T-helper 17 cell (primary cell): ENCODE measurements at places on chromosomes 1 and 21.

DNA sequence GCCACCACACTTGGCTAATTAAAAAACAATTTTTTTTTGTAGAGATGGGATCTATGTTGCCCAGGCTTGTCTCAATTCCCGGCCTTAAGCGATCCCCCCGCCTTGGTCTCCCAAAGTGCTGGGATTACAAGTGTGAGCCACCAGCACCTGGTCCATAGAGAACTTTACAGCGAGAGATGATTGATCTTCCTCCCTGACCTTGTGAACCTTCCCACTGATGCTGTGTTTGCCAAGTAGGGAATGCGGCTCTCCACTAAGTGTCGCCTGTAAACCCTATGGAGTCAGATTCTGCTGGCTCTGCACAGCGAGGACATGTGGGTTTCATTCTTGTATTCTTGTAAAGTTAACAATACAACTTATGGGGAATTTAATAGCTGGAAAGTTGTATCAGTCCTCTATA lies 81.3 kb upstream of the LYST start:
- no peaks in the 10 kb centered on the region for H3K36me3 ChIP-seq
- H3K27ac ChIP-seq: no peak overlapping the region
- peaks cover 5% of the 10 kb centered on the region for H3K4me1 ChIP-seq
- H3K4me3 ChIP-seq: no peak overlapping the region

- no peak overlapping the region for H3K27ac ChIP-seq
- no peak overlapping the region for H3K4me3 ChIP-seq
- peaks cover 3% of the 10 kb centered on the region for H3K36me3 ChIP-seq
- peaks cover 4% of the 10 kb centered on the region for H3K27me3 ChIP-seq
Observed at GRCh38 chr21:35273333-35273732, 224.2 kb upstream of the RUNX1 start.

- no peak overlapping the region for H3K27ac ChIP-seq
- H3K4me1 ChIP-seq: peaks cover 20% of the 10 kb centered on the region
- H3K4me3 ChIP-seq: no peak overlapping the region
- no peaks in the 10 kb centered on the region for H3K36me3 ChIP-seq
Observed at GRCh38 chr1:212678456-212679410, 20.9 kb downstream of the BATF3 start.

- H3K36me3 ChIP-seq: peaks cover 14% of the 10 kb centered on the region
- no peaks in the 10 kb centered on the region for H3K27me3 ChIP-seq
- no peak for DNase-seq
- H3K27ac ChIP-seq: peak overlapping the region; percentile 74
- H3K4me1 ChIP-seq: peaks cover 62% of the 10 kb centered on the region
- no peak overlapping the region for H3K4me3 ChIP-seq
Observed at GRCh38 chr1:246579818-246580217, 13.6 kb downstream of the CNST start.

DNA sequence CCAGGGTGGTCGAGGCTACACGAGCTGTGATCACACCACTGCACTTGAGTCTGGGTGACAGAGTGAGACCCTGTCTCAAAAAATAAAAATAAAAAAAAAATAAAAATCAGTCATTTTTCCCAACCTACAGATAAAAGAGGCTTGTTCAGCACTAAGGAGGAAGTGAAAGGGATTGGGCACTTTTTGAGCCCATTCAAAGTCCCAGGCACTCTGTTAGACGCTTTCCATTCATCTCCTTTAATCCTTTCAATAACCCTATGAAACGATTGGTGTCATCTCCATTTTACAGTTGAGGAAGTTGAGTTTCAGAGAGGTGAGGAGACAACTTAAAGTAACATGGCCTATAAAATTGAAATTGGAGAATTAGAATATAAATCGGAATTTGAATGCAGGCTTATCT lies 10.4 kb upstream of the AGO4 start:
- no peak overlapping the region for H3K4me3 ChIP-seq
- peaks cover 3% of the 10 kb centered on the region for H3K36me3 ChIP-seq
- no peak for DNase-seq
- no peaks in the 10 kb centered on the region for H3K4me1 ChIP-seq

- H3K27me3 ChIP-seq: no peaks in the 10 kb centered on the region
- H3K36me3 ChIP-seq: no peaks in the 10 kb centered on the region
- H3K4me3 ChIP-seq: no peak overlapping the region
- peaks cover 17% of the 10 kb centered on the region for H3K4me1 ChIP-seq
Observed at GRCh38 chr1:153881751-153882150, 41.0 kb downstream of the GATAD2B start.

GRCh38 chr1:24413350-24414163 lies at the start of gene STPG1:
Gene STPG1, minus strand, starts transcription at chr1:24413782. Its CDS starts 12,394 bp downstream, at chr1:24401388.
- H3K4me1 ChIP-seq: peaks cover 40% of the 10 kb centered on the region
- peak within 1 kb of the TSS; percentile 99 for H3K4me3 ChIP-seq
- peak; percentile 44 for DNase-seq

DNA sequence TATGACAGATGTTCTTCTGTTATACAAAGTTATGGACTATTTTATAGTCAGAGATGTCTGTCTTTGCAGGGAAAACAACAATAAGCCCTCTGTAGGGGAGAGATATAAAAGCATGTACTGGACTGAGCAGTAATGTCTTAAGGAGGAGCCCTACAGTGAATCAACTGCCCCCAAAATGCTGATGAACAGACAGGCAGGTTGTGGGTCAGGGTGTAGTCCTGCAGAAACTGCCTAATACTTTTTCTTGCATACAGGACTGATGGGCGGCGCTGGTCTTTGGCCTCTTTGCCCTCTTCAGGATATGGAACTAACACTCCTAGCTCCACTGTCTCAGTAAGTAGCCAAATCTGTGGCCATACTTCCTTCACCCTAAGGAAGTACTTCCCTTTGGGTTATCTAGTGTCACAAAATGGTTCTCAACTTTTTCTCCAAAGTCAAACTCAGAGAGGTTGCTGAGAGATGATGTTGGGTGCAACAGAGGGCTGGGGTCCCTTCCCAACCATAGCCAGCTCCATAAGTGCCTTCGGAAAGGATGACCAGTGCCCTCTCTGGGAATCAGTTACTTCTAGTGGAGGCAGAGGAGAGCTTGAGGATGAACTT lies 129.8 kb downstream of the PIK3R3 start:
- H3K4me3 ChIP-seq: no peak overlapping the region
- peaks cover 2% of the 10 kb centered on the region for H3K4me1 ChIP-seq
- H3K27me3 ChIP-seq: no peaks in the 10 kb centered on the region

DNA sequence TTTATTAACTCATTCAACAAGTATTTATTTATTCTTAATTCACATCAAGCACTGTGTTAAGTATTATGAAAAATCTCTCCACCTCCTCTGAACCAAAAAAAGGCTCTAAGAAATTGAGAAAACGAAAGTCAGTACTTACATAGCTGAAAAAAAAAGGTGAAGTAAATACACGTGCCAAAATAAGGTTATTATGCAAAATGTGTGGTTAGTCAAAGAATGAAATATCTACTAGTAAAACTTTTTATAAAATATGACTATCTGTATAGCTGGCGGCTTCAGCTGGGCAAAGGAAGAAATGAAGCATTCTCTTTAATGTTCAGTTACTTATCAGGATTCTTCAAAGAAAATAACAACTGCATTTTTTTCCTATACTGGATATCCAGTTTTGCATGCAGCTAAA lies 35.5 kb upstream of the ASPM start:
- H3K27ac ChIP-seq: no peak overlapping the region
- no peak for DNase-seq
- H3K27me3 ChIP-seq: no peaks in the 10 kb centered on the region
- H3K4me3 ChIP-seq: no peak overlapping the region
- H3K4me1 ChIP-seq: peaks cover 10% of the 10 kb centered on the region

- H3K4me1 ChIP-seq: peaks cover 8% of the 10 kb centered on the region
- no peak overlapping the region for H3K4me3 ChIP-seq
- DNase-seq: no peak
- H3K36me3 ChIP-seq: peaks cover 9% of the 10 kb centered on the region
Observed at GRCh38 chr1:235960809-235961208, 94.1 kb upstream of the LYST start.

DNA sequence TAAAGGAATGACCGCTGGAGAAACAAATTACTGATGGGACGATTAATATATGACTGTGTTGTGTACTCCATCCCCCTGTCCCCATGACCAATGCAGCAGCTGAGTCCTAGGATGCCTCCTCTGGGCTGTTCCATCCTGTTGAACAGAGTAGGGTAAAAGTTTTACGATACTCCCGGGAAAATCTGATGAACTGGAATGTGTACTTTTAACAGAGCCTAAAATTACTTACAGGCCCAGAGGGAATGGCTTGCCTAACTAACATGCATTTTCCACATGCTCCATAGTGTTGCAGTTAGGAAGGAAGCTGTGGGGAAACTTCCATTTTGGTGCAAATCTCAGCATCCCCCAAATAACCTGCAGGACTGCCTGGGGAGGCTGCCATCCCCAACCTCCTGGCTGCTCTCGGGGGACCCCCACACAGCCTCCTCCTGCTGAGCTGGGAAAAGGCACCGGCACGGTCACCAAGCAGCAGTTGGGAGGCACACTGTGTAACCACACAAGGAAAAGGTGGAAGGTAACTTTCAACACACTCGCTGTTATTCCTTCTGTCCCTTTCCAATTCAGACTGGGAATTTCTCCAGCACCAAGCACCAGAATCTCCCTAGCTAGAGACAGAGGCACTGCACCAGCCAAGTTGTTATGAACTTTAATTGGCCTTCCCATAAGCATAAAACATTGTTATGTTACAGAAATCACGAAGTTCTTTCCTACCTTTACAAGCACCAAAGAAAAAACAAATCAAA lies 97.2 kb downstream of the BCAR3 start:
- no peaks in the 10 kb centered on the region for H3K36me3 ChIP-seq
- H3K4me3 ChIP-seq: no peak overlapping the region
- peaks cover 7% of the 10 kb centered on the region for H3K4me1 ChIP-seq
- no peak for DNase-seq

DNA sequence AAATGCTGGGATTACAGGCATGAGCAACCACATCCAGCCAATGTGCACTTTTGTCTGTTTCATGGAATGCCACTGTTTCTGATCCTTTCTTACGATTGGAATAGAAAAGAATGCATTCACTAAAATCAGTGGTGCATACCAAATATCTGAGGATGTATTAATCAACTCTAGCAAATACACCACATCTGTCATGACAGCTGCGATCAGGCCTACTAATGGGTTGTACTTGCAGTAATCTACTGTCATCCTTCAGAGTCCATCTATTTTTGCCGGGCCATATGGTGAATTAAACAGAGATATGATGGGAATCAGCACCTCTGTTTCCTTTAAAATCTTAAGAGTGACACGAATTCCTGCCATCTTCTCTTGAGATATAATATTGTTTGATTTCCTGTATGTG lies 8.5 kb upstream of the USP1 start:
- H3K27me3 ChIP-seq: peaks cover 7% of the 10 kb centered on the region
- no peaks in the 10 kb centered on the region for H3K4me1 ChIP-seq
- H3K4me3 ChIP-seq: no peak overlapping the region
- no peak for DNase-seq

DNA sequence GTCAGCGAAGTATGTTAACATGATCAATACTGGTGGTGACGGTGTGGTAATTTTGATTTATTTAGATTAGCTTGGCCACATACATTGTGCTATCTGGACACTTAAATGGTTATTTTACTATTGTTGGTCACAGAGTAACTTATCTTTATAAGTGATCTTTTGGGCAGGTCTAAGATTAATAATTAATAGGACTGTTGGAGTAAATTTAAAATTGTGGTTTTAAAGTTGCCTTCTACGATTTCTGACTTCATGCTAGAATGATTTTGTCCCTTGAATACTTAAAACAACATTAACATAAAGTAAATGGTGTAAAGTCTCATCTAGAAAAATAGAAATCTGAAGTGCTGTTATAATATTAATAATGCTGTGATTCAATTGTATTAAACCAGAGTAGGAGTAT lies 14.7 kb downstream of the SRRM1 start:
- H3K4me1 ChIP-seq: peaks cover 17% of the 10 kb centered on the region
- no peak for DNase-seq
- no peak overlapping the region for H3K4me3 ChIP-seq
- no peak overlapping the region for H3K27ac ChIP-seq
- H3K36me3 ChIP-seq: peaks cover 10% of the 10 kb centered on the region
- no peaks in the 10 kb centered on the region for H3K27me3 ChIP-seq

DNA sequence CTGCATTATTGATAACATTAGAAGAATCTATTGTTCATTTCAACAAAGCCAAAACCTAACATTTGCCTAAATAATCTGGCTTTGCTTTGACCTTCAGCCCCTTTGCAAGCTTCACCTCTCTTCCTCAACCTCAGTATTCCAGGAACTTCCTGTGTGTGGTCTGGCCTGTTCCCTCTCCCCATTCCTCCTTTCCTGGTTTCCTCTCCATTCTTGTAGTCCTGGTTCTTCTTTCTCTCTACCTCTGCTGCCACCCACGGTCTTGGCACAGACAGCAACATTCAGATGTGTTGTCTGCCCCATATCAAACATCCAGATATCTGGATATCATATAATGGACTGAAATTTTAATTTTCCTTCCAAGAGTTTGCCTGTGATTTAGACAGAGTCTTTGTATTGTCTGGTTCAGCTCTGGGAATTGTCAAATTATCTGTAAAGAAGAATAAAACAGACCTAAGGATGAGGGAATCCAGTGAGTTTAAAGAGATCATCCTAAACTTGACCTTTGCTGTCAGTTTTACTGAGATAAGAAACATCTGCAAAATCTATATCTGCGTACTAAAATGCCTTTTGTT lies 148.1 kb upstream of the KCTD3 start:
- no peak overlapping the region for H3K27ac ChIP-seq
- DNase-seq: no peak
- H3K4me1 ChIP-seq: no peaks in the 10 kb centered on the region
- H3K36me3 ChIP-seq: no peaks in the 10 kb centered on the region
- H3K4me3 ChIP-seq: no peak overlapping the region
- no peaks in the 10 kb centered on the region for H3K27me3 ChIP-seq

- H3K27me3 ChIP-seq: peaks cover 36% of the 10 kb centered on the region
- peaks cover 4% of the 10 kb centered on the region for H3K36me3 ChIP-seq
- H3K4me1 ChIP-seq: peaks cover 2% of the 10 kb centered on the region
- no peak overlapping the region for H3K4me3 ChIP-seq
Observed at GRCh38 chr1:39620659-39621165, 18.7 kb downstream of the HEYL start.

DNA sequence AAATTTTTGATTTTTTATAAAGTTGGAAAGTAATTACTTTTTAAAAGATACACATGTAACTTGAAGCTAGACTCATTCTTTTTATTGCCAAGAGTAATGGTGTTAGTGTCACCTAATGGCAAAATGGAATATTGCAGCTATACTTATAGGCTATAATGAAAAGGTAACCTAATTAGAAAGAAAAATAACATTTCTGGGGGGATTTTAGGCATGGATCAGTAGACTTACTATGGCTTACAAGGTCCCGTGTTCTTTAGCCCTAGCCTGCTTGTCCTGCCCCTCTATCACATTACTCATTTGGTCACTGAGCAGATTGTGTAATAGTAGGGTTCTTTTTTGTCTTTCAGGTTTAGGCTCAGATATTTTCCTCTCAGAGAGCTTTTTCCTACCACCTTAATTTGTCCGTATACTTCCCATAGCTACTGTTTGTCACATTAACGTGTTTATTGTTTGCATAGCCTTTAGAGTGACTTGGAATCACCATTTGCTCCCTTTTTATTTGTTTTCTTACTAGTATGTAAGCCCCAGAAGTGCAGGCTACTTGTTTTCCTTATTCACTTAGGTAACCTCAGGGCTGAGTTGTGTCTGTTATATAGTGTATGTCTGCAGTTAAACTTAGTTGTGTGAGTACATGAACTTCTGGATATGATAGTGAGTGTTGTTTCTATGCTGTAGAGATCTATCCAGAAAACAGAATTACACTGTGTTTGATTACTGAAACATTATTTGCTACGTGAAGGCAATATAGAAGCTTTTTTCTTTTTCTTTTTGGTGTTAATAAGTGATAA lies 58.7 kb downstream of the RABGAP1L start:
- H3K4me1 ChIP-seq: peaks cover 3% of the 10 kb centered on the region
- H3K4me3 ChIP-seq: no peak overlapping the region
- H3K36me3 ChIP-seq: no peaks in the 10 kb centered on the region
- H3K27me3 ChIP-seq: no peaks in the 10 kb centered on the region
- no peak for DNase-seq
- no peak overlapping the region for H3K27ac ChIP-seq

- no peak overlapping the region for H3K4me3 ChIP-seq
- peaks cover 13% of the 10 kb centered on the region for H3K4me1 ChIP-seq
- no peaks in the 10 kb centered on the region for H3K36me3 ChIP-seq
- no peak overlapping the region for H3K27ac ChIP-seq
Observed at GRCh38 chr1:247338723-247339275, 7.1 kb upstream of the ZNF496 start.
